NCI-H460 (cell line): ENCODE measurements at places on chromosomes 11 and 22. TPM values are rescaled to one million over a fixed set of nuclear protein-coding genes. Genes with fewer than 3 reads are reported as not detected.

DNA sequence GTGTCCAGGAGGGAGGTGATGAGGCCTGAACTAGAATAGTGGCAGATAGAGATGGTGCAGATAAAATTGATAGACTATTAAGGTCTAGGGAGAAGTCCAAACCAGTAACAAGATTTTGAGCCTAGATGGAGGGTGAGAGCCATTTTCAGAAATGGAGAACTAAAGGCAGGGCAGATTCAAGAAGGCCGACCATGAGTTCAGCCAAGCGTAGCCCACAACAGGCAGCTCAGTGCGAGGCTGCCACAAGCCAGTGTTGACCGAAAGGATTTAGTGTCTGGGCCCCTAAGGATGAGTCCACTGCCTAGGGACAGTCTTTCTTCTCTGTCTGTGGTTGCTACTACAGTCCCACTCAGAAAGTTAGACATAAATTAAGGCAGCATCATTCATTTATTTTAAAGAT lies 51.7 kb downstream of the PPP2R1B start:
- DNase-seq, result no peak

GRCh38 chr11:121318848-121319834 lies 26.6 kb downstream of the SC5D start:
- peak; percentile 16 for DNase-seq

DNA sequence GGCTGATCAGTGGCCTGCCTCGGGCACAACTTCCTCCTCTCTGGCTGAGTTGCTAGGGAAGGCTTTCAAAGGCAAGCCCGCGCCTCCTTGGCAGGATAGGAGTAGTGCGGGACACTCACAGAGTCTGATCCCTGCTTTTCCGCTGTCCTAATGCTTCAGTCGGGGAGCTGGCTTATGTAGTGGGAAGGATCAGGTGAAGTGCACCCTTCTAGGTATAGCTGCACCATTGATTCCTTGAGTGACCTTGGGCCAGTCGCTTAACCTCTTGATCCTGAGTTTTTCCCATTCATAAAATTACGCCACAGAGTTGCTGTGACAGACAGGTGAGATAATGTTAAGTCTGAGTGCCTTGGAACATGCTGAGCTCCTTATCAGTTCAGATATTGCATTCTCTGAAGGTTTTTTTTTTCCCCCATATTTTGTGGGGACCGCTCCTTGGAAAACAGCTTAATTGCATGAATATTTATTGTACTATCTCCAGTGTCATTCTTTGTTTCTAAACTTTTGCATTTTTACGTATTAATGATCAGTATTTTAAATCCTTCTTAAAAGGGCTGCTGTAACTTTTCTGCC lies 961 bp downstream of the IPO7 start:
- peak; percentile 16 for DNase-seq

- no peak for DNase-seq
Observed at GRCh38 chr11:19814421-19814820, 101.8 kb downstream of the NAV2 start.

DNA sequence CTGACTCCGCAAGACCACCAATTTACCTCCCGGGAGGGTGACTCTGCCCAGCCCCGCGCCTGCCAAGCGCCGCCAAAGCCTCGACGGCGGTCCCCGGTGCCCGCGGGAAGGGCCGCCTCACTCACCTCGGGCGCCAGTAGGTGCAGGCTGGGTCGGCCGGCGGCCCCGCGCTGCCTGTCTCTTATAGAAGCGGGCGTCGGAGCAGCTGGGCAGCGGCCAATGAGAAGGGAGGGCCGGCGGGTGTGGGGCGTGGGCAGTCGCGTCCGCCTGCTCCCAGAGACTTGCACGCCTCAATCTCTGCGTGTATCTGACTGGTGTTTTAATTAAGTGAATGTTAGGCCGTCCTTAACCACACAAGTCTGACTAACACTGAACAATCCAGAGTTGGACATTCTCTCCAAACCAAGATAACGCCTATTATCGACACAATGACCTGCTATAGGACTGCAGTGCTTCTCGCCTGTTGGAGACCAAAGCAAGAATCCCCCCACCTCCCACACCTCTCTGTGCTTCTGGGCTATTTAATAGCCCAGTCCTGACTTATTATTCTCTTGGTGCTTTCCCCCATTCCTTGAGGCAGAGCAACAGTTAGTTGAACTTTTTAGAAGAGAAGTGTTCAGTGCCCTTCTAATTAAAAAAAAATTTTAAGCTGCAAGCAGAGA lies at the start of gene TPH1:
Gene TPH1 (minus strand): TSS at position 154 of the 662 bp plus-strand sequence. CDS start 5,507 bp downstream, outside the sequence.
- peak; percentile 1 for DNase-seq

DNA sequence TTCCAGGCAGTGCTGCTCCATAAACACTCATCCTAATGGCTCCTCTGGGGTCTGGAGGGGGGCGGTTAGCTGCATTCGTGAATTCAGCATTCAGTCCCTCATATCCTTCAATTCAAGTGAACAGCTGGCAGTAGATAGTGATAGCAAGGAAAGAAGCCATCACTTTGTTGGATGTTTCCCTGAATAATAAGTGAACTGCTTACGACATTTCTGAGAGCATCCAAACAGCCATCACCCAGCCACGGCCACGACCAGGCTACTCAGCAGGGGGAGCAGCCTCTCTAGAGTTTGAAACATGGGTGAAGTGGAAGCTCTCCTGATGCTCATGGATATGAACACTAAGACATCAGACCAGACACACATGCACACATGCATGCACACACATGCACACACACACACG lies 163.6 kb downstream of the NTM start:
- DNase-seq, result no peak

LRRC74B gene
- total RNA-seq, result not detected in 2 replicates

LRRC75B gene
- total RNA-seq, result 4.3 and 5.5 TPM in 2 replicates
